T-helper 9 cell (primary cell): ENCODE measurements at places on chromosomes 16 and 17.

- no peak for DNase-seq
These were observed 68.5 kb upstream of the TBX2 start for GRCh38 chr17:61331178-61331577.

DNA sequence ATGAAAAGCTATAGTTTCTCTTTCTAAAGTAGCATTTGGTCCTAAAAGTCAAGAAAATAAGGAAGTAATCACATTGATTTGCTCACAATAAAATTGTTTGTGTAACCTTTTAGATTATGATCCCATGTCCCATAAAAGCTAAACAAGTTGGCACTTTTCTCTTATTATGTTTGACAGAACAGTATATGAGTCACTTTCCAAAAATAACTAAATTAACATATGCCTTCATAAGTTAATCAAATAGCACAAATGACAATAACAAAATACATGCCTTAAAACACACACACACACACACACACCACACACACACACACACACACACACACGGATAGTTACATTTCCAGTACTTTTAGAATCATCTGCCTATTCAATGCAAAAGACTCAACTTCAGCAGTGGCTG lies 2.8 kb downstream of the MED13 start:
- no peak for DNase-seq

- no peak for DNase-seq
These were observed 71.5 kb upstream of the KSR1 start for GRCh38 chr17:27384726-27385125.

- no peak for DNase-seq
These were observed 16.6 kb downstream of the PLD6 start for GRCh38 chr17:17189559-17189958.

DNA sequence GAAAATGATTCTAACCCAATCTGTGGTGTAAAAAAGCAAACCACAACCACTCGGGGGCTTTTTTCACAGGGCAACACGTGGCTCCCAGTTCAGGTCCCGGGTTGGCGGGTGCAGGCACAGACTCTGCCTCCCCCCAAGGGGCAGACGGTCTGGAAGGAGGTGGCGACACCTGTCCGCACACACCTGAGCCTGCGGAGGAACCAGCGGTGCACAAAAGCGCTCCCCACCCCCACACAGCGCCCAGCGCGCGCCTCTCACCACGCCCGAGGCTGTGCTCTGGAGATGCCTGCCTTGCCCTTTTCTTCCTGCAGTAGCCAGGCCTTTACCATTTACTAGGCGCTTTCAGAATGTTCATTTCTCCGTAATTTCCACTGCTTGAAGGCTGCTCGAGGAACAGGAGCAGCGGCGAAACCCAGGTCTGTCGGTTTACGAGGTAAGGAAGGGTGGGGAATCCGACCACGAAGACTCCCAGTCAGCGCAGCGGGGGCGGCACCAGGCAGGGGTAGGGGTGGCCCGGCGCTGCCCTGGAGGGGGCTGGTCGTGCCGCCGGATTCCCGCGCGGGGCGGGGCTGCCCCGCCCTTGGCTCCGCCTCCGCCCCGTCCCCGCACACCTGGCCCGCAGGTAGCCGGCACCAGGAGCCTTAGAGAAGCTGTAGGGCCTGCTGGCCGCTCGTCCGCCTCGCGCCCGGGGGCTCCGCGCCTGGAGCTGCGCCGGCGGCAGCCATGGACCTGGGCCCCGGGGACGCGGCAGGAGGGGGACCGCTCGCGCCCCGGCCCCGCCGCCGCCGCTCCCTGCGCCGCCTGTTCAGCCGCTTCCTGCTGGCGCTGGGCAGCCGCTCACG lies at the start of gene USP43:
Gene USP43 (plus strand): TSS at position 608 of the 842 bp plus-strand sequence. CDS start 116 bp downstream, at position 724.
- DNase-seq: no peak
